ENCODE measurements at places on chromosomes 2 and 18. TPM values are rescaled to one million over a fixed set of nuclear protein-coding genes. Genes with fewer than 3 reads are reported as not detected.

- peaks cover 4% of the 10 kb centered on the region for H3K27me3 ChIP-seq
- DNase-seq: no peak
- H3K4me1 ChIP-seq: peaks cover 8% of the 10 kb centered on the region
Observed at GRCh38 chr2:70525032-70525431, 28.6 kb downstream of the TGFA start.

Gene POU3F3
- total RNA-seq: not detected

- no peak for DNase-seq
- no peak overlapping the region for H3K27ac ChIP-seq
- H3K4me3 ChIP-seq: no peak overlapping the region
- peaks cover 7% of the 10 kb centered on the region for H3K4me1 ChIP-seq
Observed at GRCh38 chr2:241814393-241814642, 5.3 kb downstream of the NEU4 start.

DNA sequence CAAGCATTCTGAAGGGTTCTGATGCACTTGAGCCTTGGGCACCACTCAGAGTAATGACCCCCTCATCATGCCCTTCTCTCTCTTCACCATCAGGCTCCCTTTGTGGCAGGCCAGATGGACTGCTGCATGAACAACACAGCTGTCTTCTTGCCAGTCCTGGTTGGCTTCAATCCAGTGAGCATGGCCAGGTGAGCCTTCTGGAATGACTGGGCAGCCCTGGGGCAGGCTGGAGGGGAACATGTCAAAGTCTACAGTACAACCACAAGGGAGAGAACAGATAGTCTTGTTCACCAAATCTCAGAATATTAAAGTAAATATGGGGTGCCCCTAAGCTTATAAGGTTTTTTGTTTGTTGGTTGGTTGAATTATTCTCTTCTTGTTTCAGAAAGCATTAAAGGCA is 4.4 kb downstream of the GCKR start:
- H3K4me1 ChIP-seq: no peaks in the 10 kb centered on the region
- no peaks in the 10 kb centered on the region for H3K36me3 ChIP-seq
- DNase-seq: no peak

- DNase-seq: no peak
- H3K36me3 ChIP-seq: no peaks in the 10 kb centered on the region
- H3K4me1 ChIP-seq: peaks cover 10% of the 10 kb centered on the region
- no peaks in the 10 kb centered on the region for H3K27me3 ChIP-seq
- H3K27ac ChIP-seq: no peak overlapping the region
Observed at GRCh38 chr2:109392816-109393661, 220.7 kb downstream of the SEPTIN10 start.

Measured in activated T-helper 2 cell treated with anti-CD3 and anti-CD28 coated beads, Interferon-gamma antibody, Interleukin-2, Interleukin-4, amounts not matched to agents 10 μg/mL and 5 μg/mL and 100 μg/mL, durations not matched to agents 14 hours and 24 hours and 36 hours (primary cell).